ENCODE measurements at places on chromosomes 3 and 15.

DNA sequence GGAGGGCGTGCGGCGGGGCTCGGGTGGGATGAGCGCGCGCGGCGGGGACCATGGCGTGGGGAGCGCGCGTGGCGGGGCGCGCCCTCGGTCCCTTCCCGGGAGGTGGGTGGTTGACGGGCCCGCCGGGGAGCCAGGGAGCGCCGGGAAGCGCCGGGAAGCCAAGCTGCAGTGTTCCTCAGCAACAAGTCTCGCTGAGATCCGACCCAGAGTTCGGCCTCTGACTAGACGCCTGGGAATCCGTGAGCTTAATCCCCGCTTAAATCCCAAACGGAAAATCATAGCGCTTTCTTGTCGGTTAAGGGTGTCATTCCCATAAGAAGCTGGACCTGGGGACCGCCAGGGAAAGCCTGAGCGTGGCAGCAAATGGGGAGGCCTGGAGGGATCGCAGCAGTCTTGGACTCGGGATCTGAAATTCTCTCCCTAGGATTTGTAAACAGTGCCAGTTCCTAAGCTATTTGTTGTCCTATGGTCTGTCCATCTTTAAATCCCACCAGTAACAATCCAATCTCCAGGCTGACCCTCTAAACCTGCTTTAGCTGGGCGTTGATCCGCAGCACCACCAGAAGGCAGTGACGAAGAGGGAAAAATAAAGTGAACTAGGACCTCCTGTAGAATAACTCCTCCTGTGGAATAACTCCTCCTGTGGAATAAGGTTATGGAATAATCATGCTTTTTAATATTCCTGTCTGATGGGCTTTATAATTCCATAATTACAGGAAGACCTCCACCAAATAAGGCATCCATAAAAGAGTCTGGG is 570 bp upstream of the NEDD4 start:
- no peak for DNase-seq

DNA sequence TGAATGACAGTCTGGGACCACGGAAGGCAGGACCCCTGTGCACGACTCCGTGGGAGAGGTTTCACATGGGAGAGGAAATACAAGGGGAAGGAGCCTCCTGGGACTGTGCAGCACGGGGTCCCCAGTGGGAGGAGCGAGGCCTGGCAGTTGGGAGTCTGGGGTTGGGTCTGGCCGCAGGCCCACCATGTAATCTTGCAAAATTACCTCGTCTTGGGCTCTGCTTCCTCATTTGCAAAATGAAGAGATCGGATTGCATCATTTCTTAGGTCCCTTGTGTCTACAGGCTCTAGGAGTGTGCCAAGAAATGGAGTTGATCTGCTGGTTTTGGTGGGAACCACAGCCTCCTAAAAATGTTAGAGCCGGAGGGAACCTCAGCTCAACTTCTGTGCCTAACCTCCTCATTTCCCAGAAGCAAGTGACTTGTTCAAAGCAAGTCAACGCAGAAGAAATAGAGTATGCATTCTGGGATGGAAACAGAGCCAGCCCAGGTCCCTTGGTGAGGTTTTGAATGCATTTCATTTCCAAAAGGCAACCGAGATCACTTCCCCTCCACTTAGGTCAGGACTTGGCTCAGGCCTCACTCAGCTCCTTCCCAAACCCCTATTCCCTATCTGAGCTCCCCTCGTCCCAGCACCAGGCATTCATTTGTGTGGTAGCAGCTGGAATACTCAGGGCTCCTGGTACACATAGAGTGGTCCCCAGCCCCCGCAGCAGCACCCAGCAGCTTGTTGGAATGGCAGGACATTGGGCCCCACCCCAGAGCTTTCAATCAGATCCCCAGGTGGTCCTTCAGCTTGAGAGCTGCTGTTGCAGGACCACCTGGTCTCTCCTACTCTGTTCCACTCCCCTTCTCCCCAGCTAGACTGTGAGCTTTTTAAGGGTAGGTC is 267.7 kb downstream of the XXYLT1 start:
- DNase-seq: no peak

DNA sequence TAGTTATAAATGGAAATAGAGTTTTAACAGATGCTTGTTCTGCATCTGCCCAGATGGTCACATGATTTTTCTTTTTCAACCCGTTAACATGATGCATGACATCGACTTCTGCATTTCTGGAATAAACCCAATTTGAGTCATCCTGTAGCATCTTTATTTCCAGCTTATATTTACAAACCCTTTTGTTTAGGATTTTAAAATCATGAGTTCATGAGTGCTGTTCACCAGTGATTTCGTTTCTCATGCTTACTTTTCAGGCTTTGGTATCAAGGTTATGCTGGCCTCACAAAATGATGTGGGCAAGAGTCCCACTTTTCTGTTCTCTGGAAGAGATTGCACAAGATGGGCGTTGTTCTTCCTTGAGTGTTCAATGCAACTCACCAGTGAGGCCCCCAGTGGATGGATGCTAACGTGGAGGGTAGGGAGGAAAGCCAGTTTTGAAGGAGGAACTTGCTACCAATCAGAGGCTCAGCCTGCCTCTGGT is 5.2 kb downstream of the HRH1 start:
- DNase-seq: no peak

DNA sequence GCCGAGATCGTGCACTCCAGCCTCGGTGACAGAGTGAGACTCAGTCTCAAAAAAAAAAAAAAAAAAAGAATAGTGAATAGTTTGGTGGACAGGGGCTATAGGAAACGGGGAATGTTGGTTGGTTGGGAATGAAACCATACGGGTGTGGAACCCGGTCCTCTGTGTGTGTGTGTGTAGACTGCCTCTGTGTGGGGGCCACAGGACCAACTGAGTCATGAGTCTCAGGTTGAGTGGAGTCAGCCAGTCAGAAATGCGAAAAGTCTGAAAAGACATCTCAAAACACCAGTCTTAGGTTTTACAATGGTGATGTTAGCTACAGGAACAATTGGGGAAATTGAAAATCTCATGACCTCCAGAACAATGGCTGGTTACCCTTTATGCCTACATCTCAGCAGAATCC is 44.5 kb downstream of the ZDHHC19 start:
- no peak for DNase-seq

DNA sequence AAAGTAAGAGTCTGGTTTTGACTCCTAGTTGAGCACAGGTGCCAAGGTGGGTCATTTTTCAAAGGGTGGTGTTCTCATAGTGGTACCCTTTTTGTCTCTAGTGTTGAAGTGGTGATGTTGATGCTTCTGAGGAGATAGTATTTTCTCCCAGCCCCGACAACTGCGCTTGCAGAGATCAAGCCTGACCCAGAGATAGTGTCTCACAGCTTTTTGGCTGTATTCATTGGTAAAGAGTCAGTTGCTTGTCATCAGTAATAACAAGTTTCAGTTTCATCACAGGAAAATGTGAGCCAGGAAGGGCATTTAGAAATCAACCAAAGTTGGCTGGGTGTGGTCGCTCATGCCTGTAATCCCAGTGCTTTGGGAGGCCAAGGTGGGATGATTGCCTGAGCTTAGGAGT is 139.3 kb downstream of the NFKBIZ start:
- DNase-seq: no peak

GRCh38 chr3:29952431-29952830 is 654.0 kb upstream of the TGFBR2 start:
- no peak for DNase-seq

GRCh38 chr15:52284164-52284563 is 11.4 kb downstream of the MYO5C start:
- no peak for DNase-seq

GRCh38 chr15:88568589-88568988 is 22.1 kb upstream of the DET1 start:
- DNase-seq: no peak

GRCh38 chr15:92075764-92076163 is 222.3 kb downstream of the SLCO3A1 start:
- no peak for DNase-seq

GRCh38 chr3:151232991-151233390 is 30.0 kb upstream of the GPR171 start:
- no peak for DNase-seq

DNA sequence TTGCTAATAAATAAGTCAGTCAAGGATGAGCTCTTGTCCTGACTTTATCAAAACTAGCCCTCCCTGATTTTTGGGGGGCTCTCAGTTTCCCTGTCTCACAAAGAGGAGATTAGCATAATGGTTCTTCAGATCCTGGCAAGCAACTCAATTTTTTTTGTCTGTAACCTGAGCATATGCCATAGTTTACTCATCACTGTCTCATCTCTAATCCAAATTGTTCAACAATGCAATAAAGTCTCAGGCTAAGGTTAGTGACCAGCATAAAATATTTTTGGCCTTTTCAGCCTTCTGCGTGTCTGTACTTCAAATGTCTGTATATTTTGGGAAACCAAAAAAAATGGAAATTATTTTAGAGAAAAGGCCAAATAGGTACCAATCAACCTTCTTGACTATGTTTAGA is 465.6 kb upstream of the TPRG1 start:
- no peak for DNase-seq

DNA sequence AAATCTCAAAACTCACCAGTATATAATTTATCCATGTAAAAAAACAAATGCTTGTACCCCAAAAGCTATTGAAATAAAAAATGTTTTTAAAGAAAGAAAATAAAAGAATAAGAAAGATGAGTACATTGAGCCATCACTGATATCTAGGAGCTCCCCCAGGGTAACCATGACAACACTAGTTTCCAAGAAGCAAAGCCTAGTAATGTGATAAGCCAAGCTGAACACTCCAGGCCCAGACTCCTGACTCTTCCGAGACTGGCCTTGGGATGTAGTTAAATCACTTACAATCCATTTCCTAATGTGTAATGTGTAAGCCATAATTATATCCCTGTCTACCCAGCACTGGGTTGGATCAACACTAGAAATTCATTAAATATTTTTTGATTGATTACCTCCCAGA is 21.1 kb upstream of the ATP8B4 start:
- DNase-seq: no peak

GRCh38 chr3:49476563-49476962 is 6.5 kb downstream of the DAG1 start:
- no peak for DNase-seq

GRCh38 chr15:101454365-101454764 is 35.1 kb downstream of the PCSK6 start:
- no peak for DNase-seq

- peak; percentile 93 for DNase-seq
Observed at GRCh38 chr3:134212967-134213665, 37.5 kb downstream of the RYK start.

DNA sequence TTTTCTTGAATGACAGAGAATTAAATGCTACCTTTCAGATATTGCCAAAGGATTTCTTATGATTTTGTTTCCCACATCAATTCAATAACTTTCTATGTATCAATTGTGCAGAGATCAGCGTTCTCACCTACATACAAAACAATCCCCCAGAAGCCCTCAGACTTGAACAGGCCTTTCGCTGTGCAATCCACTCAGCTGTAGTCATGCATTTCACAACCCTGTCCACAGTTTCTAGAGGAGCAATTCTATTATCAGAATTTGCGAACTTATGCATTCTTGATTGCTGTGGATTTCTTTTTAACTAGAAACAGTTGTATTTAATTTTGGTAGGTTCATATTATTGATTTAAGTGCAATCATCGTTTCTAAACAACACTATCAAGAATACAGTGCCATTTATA is 13.7 kb upstream of the ALCAM start:
- no peak for DNase-seq

GRCh38 chr3:38702231-38702630 is 52.7 kb upstream of the SCN5A start:
- no peak for DNase-seq

- no peak for DNase-seq
Observed at GRCh38 chr3:8864402-8865350, 95.3 kb upstream of the OXTR start.

GRCh38 chr15:60781211-60781713 is 302.3 kb upstream of the ICE2 start:
- no peak for DNase-seq

DNA sequence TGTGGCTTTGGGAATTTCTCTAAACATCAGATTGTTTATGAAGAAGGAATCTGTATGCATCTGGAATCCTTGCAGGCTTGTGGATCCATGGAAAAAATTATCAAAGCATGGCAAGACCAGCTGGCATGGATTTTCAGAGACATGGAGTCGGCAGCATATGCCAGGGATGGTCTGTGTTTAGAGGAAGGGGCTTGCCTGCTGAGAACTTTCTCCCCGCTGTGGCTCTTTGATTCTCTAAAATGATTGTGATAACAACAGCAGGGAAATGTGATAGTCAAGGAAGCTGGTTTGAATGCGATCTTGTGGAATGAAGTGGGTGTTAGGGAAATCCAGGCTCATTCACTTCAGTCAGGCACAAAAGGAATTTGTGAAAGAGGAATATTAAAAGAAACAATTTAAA is 245.7 kb upstream of the THRB start:
- DNase-seq: no peak

- no peak for DNase-seq
Observed at GRCh38 chr3:18044971-18045880, 302.8 kb upstream of the TBC1D5 start.

DNA sequence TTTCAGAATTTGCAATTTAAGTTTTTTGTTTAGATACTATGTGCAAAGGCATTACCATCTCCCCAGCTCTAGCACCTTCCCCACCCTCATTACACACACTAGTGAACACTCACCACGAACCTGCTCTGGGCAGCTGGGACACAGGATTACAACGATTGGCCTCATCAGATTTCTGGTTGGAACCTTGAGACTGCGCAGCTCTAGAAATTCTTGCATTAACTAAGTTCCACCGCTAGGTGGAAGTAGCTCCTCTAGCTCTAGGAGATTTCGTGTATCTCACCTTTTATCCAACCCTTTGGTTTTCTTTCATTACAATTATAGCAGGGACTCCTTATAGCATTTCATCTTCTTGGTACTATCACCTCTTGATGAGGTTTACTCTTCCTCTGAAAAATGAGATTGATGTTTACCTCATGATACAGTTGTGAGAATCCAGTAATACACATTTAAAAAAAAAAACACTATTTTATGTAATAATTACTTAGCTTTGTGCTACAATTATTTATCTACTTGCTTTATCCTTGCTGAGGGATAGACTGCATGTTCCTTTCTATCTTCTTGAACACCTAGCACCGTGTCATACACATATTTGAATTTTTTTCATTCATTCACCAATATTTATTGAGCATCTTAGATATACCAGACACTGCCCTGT is 28.7 kb upstream of the PLOD2 start:
- DNase-seq: no peak

- no peak for DNase-seq
Observed at GRCh38 chr3:192980632-192981031, 63.0 kb upstream of the MB21D2 start.

DNA sequence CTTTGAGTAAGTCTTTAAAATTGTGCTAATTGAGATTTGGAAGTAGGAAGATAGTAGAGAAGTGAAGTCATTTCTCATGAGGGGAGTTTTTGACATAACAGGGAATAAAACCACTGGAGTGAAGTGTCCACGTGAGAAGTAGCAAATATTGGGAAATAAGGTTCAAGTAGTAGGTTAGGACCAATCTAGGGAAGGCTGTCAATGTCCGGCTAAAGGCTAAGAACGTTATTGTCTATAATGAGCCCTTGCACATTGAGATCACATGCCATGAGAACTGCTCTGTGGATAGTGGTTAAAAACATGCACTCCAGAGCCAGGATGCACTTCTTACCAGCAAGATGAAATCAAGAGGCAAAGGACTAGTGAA is 459.9 kb upstream of the TPRG1 start:
- DNase-seq: no peak

- DNase-seq: no peak
Observed at GRCh38 chr3:44902628-44903027, 28.2 kb downstream of the TGM4 start.
